ENCODE measurements at places on chromosomes 6 and 20.

DNA sequence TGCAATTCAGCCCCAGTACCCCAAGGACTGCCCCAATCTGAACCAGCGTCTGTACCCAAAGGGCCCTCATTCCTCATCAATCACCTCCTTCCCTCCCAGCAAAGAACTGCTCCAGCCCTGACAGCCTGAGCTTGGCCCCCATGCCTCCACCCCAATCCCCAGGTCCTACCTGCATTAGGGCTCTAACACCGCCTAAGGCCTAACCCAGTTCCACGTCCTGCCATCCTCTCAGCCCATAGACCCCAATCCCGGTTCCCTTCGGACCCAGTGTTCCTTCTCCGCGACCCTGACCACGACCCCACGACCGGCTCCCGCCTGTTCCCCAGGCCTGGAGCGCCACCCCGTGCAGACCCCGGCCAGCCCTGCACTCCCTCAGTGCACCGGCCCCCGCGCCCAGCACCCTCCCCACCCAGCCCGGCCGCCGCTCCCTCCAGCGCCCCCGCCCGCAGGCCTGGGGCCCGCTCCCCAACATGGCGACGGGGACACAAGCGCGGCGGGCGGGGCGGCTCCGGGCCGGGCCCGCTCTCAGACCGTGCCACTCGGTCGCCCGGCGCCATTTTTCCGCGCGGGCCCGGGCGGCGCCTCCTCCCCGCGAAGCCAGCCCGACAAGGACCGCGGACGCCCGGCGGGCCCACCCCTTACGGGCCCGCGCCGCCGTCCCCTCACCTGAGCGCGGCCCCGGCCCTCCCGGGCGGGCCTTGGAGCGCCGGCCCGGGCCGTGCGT lies 483 bp downstream of the NCOA6 start:
- DNase-seq = no peak

GRCh38 chr6:25407431-25407830 lies 128.3 kb downstream of the CARMIL1 start:
- no peak for DNase-seq

DNA sequence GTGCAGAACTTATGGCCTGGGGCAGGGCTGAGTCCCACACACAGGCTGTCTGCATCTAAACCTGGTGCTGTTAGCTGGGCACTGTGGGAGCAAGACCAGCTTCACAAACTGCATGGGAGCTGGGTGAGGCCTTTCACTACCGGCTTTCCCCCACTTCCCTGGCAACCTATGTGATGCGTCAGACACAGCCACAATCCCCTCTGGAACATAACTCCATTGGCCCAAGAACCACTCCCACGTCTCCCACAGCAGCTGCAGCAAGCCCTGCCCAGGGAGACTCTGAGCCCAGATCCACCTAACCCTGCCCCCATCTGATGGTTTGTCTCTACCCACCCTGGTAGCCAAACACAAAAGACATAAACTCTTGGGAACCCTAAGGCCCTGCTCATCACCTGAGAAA lies 9.3 kb downstream of the WDR27 start:
- no peak for DNase-seq

DNA sequence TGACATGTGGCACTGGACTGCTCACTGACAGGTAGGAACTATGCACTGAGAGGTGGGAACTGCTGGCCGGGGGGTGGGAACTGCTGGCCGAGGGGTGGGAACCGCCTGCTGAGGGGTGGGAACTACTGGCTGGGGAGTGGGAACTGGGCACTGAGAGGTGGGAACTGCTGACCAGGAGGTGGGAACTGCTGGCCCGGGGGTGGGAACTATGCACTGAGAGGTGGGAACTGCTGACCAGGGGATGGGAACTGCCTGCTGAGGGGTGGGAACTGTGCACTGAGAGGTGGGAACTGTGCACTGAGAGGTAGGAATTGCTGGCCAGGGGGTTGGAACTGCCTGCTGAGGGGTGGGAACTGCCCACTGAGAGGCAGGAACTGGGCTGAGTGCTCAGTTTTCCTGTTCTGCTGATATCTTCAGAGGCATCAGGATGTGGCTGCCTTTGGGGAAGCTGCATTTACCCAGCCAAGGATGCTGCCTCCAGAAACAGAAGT lies 90.2 kb downstream of the THBS2 start:
- no peak for DNase-seq

DNA sequence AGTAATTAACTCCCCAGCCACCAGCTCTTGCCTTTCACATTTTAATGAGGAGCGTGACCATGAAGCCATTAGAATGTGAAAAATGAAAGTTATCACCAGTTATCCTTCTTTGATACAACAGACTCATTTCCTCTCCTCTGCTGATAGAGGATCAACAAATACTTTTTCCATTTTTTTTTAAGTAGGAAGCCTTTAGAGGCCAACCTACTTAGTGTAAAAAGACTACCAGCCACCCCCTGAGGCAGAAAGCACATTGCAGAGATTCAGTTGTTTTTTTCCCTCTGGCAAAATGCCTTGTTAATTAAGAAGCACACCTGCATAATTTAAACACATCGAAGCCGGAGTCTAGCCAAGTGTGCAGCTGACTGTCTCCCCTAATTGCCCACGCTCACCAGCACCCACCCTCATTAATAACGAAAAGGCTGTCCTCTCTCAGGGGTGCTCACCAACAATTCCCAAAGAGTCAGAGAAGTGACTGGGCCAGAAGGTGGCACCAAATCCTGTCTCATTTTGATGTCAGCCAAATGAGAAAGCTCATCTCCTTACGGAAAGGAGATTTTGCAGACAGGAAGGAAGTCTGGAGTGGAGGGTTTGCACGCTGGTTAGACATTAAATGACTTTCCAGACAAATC lies 60.9 kb upstream of the MC3R start:
- DNase-seq = no peak

GRCh38 chr20:50478162-50478990 lies 31.8 kb upstream of the PTPN1 start:
- no peak for DNase-seq

- no peak for DNase-seq
These were observed 66.9 kb downstream of the RIPOR3 start for GRCh38 chr20:50624351-50625016.

- no peak for DNase-seq
These were observed 735.1 kb upstream of the MARCKS start for GRCh38 chr6:113122060-113122459.

- no peak for DNase-seq
These were observed 158.2 kb upstream of the MCHR2 start for GRCh38 chr6:100152201-100152600.

DNA sequence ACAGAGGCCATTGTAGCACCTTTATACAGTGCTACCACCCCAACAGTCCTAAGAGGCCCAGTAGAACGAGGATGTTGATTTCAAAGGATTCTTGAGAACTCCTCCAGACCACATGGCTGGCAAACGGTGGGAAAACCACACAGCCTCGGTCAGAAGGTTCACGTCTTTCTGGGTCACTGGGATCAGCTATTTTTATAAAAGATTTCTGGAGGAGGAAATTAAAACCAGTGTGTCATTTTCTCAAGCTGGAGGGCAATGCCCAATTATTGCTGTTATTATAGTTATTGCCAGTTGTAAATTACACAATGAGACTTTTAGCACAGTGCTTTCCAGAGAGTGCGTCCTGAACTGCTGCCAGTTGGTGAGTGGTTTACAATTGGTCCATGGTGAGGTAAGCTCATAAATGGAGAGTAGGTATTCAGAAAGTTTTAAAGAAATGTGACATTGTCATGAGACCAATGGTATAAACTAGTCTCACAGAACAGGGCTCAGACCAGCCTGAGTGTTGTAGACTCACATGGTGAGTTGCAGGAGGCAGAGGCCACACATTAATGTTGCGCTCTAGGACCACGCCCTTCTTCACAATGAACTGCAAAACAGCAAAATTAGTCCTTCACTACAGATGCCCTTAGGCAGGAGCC lies 8.4 kb upstream of the PPP1R14C start:
- DNase-seq = no peak

DNA sequence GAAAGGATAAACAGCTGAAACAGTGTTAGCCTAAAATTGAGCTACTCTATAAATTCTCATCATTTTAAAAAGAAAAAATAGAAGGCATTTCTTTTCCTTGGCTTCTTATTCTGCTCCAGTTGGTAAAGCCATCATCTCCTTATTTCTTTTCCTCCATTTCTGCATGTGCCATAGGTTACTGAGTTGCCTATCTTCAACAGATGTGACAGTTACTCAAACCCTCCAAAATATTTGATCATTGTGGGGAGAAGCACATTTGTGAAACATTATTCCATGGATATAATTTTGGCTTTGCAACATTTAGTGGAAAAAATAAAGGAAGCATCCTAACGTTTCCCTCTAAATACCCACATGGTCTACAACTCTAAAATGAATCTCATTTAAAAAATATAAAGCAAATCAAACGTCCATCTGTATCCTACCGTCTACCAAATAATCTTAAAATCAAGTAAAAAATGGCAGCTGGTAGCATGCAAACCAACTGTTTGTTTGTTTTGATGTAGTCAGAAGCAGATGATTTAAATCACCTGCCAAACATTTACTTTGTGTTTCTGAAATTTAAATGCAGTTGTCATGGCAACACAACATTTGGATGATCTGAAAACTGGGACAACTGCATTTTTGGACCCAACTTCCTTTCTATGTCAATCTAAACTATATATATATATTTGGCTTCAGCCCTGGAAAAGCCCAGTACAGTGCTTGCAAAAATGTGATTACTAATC lies 16.8 kb upstream of the SNX9 start:
- no peak for DNase-seq

DNA sequence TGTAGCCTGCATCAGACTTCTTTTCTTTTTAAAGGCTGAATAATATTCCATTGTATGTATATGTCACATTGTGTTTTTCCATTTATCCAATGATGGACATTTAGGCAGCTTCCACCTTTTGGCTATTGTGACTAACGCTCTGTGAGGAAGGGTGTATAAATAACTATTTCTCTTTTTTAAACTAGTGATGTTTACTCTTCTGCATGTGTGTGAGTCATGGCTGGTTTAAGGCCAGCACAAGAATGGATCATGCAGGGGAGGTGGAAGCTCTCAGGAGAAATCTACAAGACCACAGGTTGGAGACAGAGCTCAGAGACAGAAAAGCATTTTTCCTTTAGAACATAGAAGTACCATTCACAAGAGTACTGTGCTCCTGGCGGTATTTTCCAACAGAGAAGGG lies 307.2 kb downstream of the SOX4 start:
- DNase-seq = no peak

DNA sequence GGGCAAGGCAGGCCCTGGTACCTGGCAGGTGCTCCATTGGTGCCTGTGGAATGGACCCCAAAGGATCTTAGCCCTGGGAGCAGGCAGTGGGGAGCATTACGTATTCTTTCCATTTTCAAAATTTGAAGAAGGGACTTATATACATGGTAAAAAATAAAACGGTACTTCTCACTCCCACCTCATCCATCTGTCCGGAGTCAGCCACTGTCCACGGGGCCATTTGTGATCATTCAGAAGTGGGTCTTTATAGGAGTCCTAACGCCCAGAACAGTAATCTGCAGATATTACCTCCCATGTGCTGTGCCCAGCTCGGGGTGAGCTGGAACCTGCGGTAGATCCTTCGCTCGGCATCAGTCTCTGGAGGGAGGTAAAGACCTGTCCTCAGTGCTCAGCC lies 110.4 kb downstream of the SYCP2 start:
- no peak for DNase-seq

GRCh38 chr6:163756079-163756478 lies 341.6 kb downstream of the QKI start:
- no peak for DNase-seq

- DNase-seq = no peak
These were observed 283.9 kb upstream of the SUPT3H start for GRCh38 chr6:45661661-45662060.

- no peak for DNase-seq
These were observed 91.0 kb downstream of the TCP11 start for GRCh38 chr6:35049900-35050756.

DNA sequence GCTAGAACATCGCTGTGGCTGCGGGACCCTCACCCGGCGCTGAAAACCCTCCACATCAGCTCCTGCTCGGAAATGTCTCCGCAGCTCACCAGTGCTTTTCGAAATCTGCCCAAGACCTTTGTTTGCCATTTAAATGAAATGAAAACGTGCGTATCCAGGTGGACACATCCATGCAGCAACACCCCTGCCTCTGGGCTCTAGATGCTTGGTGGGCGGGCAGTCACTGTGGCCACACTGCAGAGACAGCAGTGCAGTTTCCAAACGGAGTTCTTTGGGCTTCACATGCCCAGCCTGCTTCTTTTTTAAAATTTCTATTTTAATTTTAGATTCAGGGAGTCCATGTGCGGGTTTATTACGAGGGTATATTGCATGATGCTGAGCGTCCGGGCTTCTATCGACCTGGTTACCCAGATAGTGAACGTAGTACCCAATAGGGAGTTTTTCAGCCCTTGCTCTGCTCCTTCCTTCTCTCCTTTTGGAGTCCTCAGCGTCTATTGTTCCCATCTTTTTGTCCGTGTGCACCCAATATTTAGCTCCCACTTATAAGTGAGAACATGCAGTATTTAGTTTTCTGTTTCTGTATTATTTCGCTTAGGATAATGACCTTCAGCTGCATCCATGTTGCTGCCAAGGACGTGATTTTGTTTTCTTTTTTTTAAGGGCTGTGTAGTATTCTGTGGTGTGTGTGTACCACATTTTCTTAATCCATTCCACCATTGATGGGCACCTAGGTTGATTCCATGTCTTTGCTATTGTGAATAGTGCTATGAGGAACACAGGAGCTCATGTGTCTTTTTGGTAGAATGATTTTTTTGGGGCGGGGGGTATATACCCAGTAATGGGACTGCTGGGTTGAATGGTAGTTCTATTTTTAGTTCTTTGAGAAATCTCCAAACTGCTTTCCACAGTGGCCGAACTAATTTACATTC lies 4.8 kb upstream of the TUBB2B start:
- DNase-seq = no peak

GRCh38 chr20:31972471-31973021 lies 4.6 kb downstream of the XKR7 start:
- no peak for DNase-seq

DNA sequence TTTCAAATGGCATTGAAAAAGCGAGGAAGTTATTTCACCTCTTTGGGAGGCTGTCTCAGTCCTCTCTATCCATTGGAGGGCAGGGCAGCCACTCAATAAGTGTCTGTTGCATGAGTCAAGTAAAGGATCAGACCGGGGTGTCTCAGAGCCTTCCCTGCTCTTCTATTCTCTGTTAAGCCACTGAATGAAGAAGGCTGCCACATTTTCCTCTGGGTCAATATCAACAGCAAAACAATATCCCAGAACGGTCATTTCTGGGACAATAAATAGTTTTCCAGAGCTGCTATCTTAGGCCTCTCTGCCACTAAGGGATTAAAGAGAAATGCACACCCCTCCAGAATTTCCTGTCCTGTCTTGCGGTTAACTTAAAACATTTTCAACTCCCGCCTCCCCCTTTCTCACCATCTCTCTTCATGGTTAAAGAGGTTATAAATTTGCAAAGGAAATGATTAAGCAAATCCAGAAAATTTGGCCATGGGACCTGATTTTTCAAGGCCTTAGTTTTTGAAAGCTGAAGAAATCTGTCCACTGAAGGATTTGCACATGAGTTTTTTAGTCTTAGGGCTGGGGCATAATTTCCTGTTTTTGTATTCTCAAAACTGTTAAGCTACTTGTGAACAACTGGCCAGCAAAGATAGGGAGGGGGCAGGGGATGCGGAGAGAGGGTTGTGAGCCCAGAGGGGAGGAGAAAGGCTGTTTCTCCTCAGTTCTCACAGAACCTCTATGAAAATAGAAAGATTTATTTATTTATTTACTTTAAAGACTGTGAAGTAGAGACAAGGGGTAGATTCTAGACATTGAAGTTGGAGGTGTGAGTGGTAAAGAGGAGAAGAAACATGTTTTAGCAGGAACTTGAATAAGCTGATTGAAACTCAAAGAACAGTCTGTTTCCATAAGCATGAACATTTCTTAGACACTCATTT lies 135.7 kb downstream of the BCAS1 start:
- DNase-seq = no peak
